ENCODE measurements at places on chromosomes 16 and 17.

DNA sequence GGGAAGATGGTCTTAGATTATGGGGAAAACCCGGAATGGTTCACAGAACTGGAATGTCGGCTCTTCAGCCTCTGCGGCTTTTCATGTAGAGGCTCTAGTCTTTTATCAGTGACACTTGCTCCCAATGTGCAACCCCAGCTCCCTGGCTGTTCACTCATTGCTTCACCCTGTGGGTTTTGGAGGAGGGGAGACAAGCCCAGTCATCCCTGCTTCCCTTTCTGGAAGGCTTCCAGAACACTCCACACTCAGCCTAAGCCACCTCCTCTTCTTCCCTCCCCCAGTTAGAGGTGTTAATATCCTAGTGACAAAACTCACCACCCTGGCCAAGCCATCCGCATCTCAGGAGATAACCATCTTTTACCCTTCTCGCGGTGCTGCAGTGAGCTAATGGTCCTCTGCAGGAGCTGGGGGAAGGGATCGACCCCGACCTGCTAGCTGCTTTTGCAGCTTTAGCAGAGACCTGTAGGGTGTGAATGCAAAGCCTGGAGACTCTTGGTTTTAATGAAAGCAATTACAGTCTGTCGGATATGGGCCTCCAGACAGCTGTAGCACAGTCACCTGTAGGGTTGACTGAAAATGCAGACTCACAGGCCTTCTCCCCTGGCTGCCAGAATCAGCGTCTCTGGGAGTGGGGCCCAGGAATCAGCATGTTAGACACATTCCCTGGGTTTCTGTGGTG, 24.3 kb upstream of the LASP1NB start:
- DNase-seq = peak; percentile 100

DNA sequence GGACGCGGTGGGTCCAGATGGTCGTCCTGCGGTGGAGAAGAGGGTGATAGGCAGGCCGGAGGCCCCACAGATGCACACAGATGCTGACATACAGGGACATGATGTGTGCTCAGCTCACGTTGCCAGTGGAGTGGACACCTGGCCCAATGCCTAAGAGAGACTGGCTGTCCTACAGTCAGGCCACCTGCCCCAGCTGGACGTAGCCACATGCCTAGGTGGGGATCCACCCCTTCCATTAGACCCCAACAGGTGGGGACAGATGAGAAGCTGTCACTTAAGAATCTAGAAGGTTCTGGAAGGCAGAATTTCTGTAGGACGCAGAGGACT, 117.6 kb upstream of the ZNF750 start:
- no peak for DNase-seq

GRCh38 chr17:78789663-78790181, 7.6 kb upstream of the CYTH1 start:
- DNase-seq = no peak

GRCh38 chr16:29111421-29111820, 126.6 kb downstream of the LAT start:
- no peak for DNase-seq

DNA sequence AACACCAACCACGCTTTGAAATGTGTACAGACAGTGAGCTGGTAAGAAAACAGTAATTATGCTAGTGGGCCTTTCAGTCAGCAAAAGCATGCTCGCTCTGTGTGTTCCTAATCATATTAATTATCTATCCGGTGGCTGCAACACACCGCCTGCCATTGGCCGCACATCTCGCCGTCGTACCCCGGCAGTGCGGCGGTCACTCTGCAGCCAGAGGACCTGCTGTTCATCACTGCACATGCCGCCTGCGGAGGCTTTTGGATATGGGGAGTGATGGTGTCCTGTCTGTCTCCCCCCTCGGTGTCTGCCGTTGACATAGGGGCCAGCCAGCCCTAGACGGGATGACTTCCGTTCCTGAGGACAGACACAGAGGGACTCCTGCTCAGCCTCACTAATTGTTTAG, 68.5 kb downstream of the RPA1 start:
- no peak for DNase-seq

GRCh38 chr17:58680038-58680369, 11.8 kb downstream of the TEX14 start:
- DNase-seq = no peak

DNA sequence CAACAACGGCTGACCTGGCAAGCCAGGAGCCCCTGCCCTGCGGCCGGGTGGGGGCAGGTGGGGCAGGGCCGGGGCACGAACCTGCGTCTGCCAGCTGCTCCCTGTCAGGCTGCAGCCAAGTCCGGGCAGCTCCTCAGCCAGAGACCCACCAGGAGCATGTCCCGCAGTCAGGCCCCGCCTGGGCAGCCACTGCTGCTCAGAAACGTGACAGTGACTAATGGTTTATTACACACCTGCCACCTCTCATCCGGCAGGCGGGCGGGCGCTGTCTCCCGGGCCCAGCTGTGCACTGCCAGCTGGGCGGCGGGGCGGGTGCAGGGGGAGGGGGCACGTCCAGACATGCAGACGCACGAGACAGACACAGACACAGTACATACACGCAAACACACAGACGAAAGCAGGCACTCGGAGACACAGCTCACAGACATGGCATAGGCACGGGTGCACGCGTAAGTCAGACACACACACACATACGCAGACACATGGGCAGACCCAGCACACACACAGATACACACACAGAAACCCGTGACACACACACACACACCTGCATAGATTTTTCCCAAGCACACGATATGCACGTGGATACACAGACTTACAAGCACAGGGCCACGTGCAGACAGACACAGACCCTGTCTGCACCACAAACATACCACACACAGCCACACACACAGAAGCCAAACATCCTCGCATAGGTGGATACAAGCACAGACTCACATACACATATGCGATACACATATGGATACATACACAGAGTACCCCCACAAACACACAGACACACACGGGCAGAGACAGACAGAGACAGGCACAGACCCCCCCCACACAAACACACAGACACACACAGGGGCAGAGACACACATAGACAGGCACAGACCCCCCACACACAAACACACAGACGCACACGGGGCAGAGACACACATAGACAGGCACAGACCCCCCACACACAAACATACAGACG, 248.3 kb upstream of the CIBAR2 start:
- no peak for DNase-seq

DNA sequence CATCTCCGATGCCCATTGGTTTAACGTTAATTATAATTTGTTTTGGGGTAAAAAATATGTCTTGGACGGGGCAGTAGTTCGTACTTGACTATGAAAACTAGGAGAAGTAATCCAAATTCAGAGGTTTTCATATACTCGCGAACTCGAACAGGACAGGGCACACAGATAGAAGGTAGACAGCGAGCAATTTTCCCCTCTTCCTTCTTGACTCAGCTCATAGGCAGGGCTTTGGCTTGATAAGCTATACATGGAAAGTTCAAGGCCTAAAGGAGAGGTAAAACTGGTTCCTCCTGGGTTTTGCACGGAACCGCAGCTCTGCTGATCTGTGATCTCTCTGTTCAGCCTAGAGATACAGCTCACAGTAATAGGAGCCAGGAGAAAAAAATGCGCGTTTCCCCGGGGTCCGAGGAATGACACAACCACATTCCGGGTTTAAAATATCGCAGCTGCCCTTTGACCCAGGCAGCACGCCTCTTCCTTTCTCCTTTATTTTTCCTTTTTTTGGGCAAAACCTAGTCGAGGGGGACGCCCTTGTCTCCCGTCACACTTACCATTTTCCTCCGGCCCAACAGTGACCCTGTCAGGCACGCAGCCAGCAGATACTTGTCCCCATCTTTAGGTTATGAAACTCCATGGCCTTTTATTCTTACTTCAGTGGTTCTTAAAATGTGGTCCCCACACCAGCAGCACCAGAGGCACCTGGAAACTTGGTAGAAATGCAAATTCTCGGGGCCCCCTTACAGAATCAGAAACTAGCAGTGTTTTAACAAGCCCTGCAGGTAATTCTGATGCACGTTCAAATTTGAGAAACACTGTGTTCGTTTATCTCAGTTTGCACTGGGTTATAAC, 1.7 kb upstream of the LASP1 start:
- peak; percentile 31 for DNase-seq

- no peak for DNase-seq
Measured at GRCh38 chr17:80992077-80992947, 671 bp downstream of the CHMP6 start.

GRCh38 chr17:5832886-5833285, 237.3 kb upstream of the WSCD1 start:
- DNase-seq = peak; percentile 78

DNA sequence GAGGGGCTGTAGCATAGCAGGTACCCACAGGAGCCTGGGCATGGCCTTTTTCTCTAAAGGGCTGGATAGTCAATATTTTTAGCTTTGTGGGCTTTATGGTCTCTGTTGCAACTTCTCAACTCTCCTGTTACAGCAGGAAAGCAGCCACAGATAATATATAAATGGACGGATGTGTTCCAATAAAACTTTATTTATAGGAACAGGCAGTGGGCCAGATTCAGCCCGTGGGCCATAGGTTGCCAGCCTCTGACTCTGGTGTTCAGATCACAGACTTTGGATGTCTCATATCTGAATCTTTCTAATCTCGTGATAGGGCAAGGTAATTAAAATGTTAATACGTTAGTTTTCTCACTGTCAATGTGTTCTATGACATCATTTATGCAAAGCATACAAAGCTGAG, 136.4 kb downstream of the WWOX start:
- no peak for DNase-seq

DNA sequence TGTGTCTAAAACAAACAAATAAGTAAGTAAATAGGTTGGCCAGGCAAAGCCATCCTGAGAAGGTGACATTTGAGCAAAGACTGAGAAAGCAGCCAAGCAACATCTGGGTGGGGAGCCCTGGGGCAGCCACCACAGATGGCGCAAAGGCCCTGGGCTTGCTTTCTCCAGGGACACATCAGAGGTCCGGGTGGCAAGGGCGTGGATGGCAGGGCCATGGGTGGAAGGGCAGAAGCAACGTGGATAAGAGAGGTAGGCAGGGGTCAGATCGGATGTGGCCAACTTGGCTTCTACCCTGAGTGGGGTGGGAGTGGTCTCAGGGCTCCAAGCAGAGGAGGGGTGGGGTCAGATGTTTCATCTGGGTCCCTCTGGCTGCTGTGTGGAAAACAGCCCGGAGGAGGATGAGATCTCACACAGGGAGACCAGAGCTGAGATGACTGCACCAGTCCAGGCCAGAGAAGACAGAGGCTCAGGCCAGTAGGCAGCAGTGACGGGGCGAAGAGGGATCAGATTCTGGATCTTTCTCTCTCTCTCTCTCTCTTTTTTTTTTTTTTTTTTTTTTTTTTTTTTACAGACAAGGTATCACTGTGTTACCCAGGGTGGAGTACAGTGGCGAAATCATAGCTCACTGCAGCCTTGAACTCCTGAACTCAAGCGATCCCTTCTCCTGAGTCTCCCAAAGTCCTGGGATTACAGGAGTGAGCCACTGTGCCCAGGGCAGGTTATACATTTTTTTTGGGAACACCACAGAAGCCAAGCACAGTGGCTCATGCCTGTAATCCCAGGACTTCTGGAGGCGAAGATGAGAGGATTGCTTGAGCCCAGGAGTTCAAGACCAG, 6.1 kb upstream of the SPN start:
- DNase-seq = no peak

DNA sequence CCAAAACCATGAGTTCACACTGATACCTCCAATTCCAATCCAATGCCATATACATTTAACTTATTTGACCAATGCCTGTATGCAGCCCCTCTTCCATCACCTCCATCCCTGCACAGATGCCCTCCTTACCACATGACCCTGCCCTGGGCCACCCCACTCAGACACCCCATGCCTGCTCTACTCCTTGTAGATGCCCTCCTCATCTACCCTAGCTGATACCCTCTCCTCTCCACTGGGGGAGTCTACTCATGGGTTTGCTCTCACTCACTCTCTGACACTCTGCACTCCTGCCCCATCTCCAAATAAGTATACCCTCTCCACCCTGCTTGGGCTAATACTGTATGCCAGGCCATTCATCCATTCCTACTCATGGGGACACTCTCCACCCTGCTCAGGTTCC, 16.0 kb upstream of the CMTM4 start:
- no peak for DNase-seq

- no peak for DNase-seq
Measured at GRCh38 chr16:31186176-31186575, 6.2 kb downstream of the FUS start.

DNA sequence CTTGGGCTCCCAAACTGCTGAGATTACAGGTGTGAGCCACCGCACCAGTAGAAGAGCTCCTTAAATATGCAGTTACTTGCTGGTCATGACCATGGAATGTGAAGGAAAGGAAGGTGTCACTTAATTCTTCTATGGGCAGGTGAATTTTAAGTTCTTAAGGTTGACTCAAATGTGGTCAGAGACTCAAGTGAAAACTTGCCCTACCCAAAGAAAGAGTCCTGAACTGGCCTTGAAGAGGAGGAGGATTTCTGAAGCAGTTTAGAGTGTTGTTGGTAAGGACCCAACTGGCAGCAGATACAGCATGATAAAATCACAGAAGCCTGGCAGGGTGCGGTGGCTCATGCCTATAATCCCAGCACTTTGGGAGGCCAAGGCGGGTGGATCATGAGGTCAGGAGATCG, 29.4 kb downstream of the CHD9 start:
- no peak for DNase-seq

- no peak for DNase-seq
Measured at GRCh38 chr16:10895053-10895946, 18.3 kb downstream of the CIITA start.

- DNase-seq = peak; percentile 21
Measured at GRCh38 chr17:63696381-63696961, 3.5 kb downstream of the LIMD2 start.

- DNase-seq = no peak
Measured at GRCh38 chr17:17782523-17783115, 54.2 kb downstream of the SREBF1 start.

- no peak for DNase-seq
Measured at GRCh38 chr17:74431568-74432423, at the start of gene GPRC5C. TSS of gene GPRC5C (plus strand) at chr17:74432088. CDS start at chr17:74439777, 7,689 bp downstream.

GRCh38 chr17:26774291-26775218, 519.4 kb upstream of the WSB1 start:
- no peak for DNase-seq

DNA sequence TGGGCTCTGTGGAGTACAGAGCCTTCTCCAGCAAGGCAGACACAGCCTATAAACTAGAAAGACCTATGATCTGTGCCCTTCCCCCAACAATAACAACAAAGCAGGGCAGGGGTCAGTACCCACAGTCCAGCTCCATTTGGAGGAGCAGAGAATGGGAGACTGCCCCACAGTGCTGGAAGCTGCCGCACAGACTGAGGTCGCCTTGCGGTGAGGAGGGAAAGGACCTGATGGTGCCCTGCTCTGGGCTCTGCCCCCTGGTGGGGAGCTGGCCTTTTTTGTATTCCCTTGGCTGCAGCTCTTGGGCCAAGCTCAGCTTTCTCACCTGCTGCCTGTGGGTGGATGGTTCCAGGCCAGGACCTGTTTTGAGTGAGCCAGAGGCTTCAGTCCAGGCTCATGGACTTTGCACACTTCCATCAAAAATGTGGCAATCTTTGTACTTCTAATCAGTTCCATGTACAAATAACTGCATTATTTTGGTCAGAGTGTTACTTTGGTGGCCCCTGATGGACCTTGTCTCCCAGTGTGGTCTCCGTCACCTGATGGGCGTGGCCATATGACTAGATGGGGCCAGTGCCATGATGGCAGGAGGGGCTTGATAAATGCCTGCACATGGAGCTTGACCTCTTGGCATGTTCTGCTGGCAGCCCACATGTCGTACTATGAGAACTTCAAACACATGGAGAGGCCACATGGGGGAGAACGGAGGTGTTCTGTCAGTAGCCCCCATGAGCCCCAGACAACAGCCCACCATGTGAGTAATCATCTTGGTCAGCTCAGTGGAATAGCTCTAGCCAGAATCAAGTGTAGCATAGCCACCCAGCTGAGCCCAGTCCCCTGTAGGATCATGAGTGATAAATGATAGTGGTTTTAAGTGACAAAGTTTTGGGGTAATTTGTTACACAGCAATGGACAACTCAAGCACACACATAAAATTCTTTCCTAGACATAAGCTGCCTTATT, 24.2 kb downstream of the B9D1 start:
- DNase-seq = peak; percentile 6
